ENCODE measurements at places on chromosomes 16 and 17.
A peak's percentile ranks its signal among the peaks of the same experiment; 100 is the strongest.

- peak; percentile 45 for DNase-seq
These were observed 328.3 kb downstream of the FOXL1 start for GRCh38 chr16:86906623-86907022.

GRCh38 chr17:5248821-5249479 lies 14.3 kb upstream of the SCIMP start:
- no peak for DNase-seq

DNA sequence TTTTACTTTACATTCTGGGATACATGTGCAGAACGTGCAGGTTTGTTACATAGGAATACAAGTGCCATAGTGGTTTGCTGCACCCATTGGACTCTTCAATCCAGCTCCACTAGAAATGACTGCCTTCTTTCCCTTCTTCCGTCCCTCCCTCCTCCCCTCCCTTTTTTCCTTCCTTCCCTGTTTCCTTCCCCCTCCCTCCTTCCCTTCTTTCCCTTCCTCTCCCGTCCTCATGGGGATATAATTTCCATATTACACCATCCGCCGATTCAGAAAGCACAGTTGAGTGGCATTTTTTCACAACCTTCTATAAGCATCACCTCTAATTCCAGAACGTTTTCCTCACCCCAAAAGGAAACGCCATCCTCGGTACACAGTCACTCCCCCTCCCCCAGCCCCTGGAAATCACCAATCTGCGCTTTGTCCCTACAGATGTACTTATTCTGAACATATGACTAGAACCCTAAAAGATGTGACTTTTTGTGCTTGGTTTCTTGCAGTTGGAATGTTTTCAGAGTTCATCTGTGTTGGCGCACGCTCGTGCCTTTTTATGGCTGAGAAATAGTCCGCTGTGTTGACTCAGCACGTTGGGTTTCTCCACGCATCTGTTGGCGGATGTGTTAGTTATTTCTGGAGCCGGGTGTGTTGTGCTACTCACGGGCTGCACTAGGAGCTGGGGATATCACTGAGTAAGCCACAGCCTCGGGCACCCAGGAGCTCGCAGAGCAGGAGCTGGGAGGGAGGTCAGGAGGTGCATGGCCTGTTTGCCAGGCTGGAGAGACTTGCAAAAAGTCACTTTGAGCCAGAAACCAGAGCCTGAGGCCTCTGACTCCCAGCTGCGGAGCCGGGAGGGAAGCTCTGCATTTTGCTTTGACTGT lies 336.4 kb downstream of the SEC14L1 start:
- peak; percentile 98 for DNase-seq

DNA sequence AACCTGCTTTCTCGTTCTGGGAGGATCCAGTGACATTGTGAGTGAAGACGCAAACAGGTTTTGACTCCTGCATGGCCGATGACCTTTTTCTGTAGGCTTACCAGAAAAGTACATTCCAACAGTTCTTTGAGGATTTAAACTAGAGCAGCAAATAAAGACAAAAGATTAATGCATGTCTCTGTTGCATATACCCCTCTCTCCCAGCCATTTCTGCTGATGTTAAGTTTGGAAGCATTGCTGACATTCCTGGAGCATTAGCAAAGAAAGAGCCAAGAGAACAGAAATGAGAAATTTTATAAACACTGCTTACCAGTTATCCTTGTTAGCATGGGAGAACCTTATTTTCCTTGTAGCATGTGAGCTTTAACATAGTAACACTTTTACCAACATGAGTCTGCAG lies 49.3 kb downstream of the SIAH1 start:
- peak; percentile 77 for DNase-seq

- no peak for DNase-seq
These were observed 28.7 kb upstream of the MED9 start for GRCh38 chr17:17448076-17448475.

DNA sequence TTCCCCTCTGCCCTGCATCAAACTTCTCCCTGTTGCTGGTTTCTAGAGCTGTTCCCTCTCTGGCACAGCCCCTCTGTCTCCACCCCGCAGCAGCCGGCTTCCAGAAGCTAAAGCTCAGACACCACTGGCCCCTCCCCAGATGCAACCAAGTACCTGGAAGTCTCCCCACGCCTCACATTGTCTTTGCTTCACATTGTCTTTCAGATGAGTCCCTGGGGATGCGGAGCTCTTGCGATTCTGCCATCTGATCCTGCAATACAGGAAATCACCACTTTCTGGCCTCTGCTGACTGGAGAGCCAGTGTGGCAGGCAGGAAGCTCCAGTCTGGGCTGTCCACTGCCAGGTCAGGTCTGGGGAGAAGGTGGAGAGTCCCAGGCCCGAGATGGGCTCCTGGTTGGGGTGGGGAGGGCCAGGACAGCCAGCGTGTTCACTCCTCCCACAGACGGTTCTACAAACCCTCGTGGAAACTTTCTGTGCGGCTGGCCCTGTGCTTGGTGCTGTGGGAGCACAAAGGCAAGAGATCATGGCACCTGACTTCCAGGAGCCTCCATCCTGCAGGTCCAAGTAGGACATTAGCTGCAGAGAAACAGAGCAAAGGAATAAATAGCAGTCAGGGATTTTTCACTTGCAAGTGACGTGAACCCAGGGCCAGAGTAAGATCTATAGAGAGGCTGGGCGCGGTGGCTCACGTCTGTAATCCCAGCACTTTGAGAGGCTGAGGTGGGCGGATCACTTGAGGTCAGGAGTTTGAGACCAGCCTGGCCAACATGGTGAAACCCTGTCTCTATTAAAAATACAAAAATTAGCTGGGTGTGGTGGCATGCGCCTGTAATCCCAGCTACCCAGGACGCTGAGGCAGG lies 47.9 kb upstream of the MAP3K14 start:
- no peak for DNase-seq

GRCh38 chr16:64450177-64450576 lies 671.7 kb downstream of the CDH11 start:
- peak; percentile 38 for DNase-seq

DNA sequence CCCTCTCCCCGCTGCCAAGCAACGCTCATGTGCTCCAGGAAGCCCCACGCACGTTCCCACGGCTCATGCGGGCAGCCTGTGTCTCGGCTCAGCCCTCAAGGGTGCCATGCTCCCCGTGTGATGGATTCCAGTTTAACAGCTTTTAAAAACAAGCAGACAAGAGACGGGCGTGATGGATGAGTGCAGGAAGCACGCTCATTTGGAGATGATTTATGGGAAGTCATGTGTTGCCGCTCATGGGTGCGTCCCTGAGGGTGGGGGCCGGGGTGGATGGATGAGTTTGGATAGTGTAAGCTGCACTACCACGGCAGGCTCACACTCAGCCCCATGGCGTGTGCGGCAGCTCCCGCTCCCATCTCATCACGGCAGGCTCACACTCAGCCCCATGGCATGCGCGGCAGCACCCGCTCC lies 132.8 kb downstream of the RBFOX3 start:
- DNase-seq, result peak; percentile 23

DNA sequence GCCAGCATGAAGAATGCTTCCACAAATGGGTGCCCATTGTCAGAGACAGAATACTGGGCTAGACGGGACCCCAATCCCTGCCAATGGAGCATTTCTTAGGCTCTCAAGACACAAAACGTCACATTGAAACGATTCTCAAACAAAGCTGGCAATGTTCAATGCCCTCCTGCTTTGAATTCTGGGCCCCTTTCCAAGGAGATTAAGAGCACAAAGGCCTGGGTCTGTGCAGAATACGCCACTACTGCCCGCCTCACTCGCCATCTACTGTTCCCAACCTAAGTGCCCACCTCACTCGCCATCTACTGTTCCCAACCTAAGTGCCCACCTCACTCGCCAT lies 9.7 kb downstream of the CFAP20 start:
- no peak for DNase-seq

GRCh38 chr16:20871258-20871657 lies 28.9 kb downstream of the DCUN1D3 start:
- DNase-seq, result no peak

DNA sequence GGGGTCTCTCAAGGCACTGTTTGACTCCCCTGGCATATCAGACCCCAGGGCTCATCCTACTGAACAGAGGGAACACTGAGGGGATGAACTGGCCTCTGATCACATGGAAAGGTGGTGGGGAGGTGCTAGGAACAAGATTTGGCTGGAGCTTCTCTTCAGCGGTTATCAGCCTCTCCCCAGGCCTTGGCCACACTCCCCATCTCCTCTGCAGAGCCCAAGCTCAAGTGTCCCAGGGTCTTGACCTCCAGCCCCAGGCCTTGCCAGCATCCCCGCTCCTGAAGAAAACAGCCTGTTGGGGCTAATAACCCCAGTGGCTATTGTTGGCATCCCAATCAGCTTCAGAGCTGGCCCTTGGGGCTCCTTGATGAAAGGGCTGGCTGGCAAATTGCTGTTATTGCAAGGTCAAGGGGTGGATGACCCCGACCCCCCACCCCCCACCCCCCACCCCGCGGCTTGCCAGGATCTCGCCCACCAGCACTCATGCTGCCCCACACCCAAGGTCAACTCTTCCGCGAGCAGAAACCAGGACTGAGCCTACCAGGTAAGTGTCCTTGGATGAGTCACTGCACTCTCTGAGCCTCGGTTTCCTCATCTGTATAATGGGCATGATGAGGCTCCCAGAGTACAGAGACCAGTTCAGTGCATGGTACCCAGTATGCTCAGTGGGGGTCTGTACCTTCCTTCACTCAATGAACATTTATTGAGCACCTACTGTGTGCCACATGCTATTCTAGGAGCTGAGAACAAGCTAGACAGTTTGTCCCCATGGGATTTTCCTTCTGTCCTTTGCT lies 18.8 kb upstream of the FAM83G start:
- DNase-seq, result no peak

- no peak for DNase-seq
These were observed 45.8 kb upstream of the CIBAR2 start for GRCh38 chr16:85157813-85158742.

DNA sequence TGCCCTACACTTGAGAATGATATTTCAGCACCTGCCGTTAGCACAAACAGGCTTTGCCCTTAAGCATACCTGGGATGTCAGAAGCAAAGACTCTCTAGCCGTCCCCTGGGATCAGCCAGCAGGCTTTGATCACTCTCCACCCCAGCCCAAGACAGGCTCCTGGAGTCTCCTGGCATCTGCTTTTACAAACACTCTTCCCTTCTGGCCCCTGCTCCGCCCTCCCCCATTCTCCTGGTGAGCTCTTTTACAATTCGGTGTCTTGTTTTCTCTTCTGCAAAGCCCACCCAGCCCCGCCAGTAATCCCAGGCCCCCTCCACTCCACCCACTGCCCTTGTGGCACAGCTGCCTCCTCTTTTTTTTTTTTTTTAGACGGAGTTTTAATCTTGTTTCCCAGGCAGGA lies 50.4 kb downstream of the KATNIP start:
- DNase-seq, result no peak

- DNase-seq, result peak; percentile 88
These were observed 88.0 kb upstream of the RPRML start for GRCh38 chr17:47066841-47067682.

GRCh38 chr16:35748621-35749252 lies 2289.3 kb downstream of the TP53TG3F start:
- no peak for DNase-seq

- no peak for DNase-seq
These were observed 3.5 kb upstream of the TANGO6 start for GRCh38 chr16:68839831-68840230.

DNA sequence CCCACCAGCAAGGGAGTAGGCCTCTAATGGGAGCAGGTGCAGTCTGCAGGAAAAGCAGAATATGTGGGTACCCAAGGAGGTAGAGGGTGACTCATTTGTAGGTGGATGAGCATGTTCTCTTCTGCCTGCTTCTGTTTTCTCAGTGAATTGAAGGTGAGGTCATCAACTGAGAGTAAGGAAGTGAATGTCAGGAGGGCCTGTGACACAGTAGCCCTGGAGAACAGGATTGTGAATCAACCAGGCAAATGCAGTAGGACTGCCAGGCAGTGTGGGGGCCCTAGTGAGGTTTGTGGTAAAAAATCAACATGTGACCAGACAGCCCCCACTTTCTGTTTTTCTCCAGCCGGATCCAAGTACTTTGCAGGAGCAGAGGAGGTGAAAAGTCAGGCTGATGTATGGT lies 150.5 kb upstream of the SOX9 start:
- DNase-seq, result peak; percentile 34

GRCh38 chr16:29868396-29869009 lies 5.5 kb upstream of the CDIPT start:
- DNase-seq, result no peak

DNA sequence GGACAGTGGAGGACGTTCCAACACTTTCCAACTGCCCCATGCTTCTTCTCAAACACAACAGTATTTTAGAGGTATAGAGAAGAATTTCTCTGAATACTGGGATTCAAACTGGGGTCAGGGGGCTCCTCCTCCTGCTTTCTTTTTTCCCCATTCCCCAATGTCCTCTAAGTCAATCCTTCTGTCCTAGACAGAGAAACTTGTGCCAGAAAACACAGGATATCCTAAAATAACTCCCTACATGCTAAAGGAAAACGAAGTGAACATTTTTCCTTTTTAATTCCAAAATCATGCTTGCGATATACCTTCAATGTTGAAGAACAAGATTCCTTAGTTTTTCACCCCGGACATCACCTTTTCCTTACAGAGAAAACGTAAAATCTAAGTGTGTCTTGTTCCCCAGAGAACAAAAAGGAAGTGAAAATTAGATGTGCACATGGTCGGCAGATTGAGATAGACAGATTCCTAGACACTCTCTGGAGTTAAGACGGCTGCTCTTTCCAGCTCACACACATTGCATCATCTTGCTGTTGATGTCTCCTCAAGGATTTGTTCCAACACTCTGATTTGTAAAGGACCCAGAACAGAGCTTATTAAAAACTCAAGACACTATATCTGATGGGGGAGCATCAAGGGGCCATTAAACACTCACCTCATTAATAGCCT lies 228.2 kb downstream of the GRIN2A start:
- no peak for DNase-seq

DNA sequence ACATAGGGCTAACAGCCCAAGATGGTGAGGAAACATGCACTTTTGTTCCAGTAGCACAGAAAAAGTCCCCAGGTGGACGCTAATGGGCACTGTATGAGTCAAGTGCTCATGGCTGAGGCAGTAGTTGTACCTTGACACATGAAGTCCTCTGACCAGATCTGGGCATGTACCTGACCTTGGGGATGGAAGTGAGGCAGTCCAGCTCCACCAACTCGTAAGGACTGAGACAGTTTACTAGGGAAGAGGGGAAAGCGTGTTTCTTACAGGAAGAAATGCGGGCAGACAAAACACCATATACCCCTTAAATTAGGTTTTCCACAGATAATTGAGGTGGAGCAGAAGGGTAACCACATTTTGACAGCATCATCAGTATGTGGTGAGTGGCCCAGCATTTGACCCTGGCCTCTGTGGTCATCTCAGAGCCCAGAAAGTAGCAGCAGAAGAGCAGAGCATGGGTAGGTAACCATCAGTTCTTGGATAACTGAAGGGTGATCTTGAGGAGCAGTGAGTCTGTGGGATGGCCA lies 32.4 kb upstream of the METTL9 start:
- DNase-seq, result no peak

- DNase-seq, result no peak
These were observed 33.0 kb downstream of the DCAKD start for GRCh38 chr17:45018514-45018847.

DNA sequence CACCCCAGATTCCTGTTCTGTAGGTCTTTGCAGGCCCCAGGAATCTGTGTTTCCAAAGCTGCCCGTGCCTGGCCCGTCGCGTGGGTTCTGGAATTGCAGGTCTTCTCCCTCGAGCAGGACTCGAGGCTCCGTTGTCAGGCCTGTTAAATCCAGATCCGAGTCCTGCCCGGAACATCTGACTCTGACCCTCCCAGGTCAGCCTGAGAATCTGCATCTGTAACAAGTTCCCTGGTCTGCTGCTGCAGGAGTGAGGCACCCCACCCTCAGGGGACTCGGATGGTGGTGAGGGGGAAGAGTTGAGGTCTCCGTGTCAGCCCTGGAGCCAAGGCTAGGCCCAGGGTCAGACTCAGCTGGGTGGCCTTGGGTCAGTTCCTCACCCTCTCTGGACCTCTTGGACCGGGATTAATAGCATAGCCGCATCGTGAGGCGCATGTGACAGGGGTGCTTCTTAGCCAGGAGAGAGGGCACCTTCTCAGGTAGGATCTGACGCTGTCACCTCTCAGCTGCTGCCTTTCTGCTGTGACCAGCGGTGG lies 8.8 kb downstream of the SPIRE2 start:
- DNase-seq, result no peak
